ENCODE measurements at places on chromosomes 1 and 21.

DNA sequence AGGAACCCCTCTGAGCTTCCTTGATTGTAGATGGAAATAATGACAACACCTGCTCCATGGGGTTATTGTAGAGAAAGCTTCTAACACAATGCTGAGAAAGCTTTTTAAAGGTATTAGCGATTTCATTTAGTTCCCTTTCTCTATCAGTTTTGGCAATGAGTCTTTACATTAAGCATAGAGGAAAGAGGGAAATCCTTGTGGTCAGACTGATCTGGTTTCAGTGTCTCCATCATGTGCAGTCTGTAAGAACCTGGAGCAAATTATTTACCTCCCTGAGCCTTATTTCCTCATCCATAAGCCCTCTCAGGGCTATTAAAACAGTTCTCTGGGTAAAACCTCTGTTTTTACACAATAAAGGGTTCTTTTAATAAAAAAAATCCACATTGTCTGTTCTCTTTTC is 87.5 kb downstream of the FGGY start:
- no peak for DNase-seq

- no peak for DNase-seq
These were observed 16.6 kb downstream of the DDAH1 start for GRCh38 chr1:85448358-85448757.

GRCh38 chr1:209787551-209787950 is 3.2 kb upstream of the C1orf74 start:
- no peak for DNase-seq

DNA sequence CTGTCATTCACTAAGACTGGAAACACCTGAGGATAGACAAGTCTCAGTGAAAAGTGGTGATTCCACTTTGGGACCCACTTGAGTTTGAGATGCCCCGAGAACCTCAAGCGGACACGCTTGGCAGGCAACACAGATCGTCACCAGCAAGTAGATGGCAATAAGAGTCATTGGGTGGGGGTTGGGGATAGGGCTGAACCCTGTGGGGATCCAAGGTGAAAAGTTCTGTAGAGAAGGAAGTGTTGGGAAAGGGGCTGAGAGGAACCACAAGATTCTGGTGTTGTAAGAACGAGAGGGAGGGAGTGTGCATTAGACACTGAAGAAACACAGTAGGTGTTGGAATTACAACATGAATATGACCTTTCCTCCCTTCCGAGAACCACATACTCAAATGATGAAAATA is 45.4 kb upstream of the TDRD10 start:
- DNase-seq, result no peak

DNA sequence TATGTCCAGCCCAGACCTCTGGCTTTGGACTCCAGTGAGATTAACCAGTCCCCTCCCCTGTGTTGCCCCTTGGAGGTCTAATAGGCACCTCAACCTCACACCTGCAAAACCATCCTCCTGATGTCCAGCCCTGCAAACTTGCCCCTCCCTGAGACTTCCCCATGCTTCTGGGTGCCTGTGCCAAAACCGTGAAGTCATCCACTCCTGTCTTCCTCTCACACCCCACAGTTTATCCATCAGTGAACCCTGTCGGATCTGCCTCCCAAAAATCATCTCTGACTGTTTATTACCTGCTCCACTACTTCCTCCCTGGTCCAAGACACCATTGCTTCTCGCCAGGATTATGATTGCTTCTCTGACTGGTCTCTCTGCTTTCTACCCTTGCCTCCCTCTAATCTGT is 31.7 kb upstream of the PADI1 start:
- no peak for DNase-seq

GRCh38 chr1:244952940-244953339 is 88.6 kb upstream of the HNRNPU start:
- no peak for DNase-seq

DNA sequence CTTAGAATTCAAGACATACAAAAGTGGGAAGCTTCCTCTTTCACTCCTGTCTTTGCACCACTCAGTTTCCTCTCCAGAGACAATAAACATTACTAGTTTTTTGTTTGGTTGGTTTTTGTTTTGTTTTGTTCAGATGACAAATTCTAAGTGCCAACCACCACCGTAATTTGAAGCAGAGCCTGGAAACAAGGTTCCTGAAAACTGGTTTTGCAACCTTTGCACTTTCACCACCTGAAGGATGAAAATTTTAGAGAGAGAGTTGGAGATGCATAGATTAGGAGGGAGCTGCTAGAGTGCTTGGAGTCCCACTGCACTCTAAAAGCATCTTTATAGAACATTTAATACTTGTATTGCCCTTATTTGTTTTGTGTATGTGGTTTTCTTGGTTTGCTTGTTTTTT is 20.2 kb upstream of the MGST3 start:
- no peak for DNase-seq

GRCh38 chr1:242585616-242586359 is 61.3 kb upstream of the PLD5 start:
- no peak for DNase-seq
